ENCODE measurements at places on chromosomes 2 and 18. TPM values are rescaled to one million over a fixed set of nuclear protein-coding genes. Genes with fewer than 3 reads are reported as not detected.

The LIMS4 gene
- polyA plus RNA-seq = 2.1 TPM

The ZNF521 gene
- polyA plus RNA-seq = 42.2 TPM

The CBLN2 gene
- polyA plus RNA-seq = 16.4 TPM

The EFEMP1 gene
- polyA plus RNA-seq = 111 TPM

The TMEM200C gene
- polyA plus RNA-seq = 1.4 TPM

The LAMA3 gene
- polyA plus RNA-seq = 2.0 TPM

The L3MBTL4 gene
- 6.4 TPM for polyA plus RNA-seq

The LAMA1 gene
- 95.7 TPM for polyA plus RNA-seq

- DNase-seq = no peak
Measured at GRCh38 chr18:27301615-27302378, 116.7 kb upstream of the CHST9 start.

DNA sequence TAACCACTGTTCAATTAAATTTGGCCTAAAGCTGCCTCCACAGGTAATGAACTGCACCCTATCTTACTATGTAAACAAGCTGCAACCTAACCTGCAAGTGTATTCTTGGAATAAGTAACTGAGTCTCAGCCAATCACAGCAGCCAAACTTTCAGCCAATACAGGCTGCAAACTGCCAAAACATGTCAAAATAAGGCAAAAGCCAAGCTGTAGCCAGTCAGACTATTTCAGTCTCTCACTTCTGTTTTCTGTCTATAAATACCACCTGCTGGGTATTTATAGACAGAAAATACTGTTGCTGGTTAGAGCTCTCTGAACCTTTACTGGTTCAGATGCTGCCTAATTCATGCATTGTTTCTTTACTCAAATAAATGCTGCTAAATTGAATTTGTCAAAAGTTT is 14.3 kb downstream of the C2orf76 start:
- no peak for DNase-seq

- DNase-seq = no peak
Measured at GRCh38 chr2:98293931-98294687, 52.1 kb upstream of the CNGA3 start.

DNA sequence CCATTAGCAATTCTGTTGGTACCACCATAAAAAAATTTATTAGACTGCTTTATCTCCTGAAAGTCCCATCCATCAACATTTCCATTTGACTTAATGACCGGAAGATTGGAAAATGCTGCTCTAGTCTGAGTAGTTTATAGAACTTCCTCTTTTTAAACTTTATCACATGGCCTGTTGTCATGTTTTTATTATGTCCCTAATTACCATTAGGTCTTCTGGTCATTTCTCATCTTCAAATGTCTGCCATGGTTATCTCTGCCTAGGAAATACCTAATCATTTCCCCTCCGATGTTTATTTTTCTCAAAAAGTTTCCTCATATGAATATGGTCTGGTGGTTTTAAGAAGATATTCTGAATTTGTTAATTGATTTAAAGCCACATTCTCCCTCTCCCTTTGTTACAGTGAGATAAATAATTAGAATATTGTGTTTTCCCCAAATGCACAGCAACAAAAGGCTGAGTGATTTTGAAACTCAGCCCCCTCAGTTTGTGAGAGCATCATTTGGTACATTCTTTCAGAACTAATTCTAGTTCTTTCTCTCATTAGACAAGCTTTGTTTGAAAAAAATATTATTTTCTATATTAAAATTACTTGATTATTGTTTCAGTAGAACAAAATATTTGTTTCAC is 317.1 kb upstream of the ST6GAL2 start:
- DNase-seq = no peak

DNA sequence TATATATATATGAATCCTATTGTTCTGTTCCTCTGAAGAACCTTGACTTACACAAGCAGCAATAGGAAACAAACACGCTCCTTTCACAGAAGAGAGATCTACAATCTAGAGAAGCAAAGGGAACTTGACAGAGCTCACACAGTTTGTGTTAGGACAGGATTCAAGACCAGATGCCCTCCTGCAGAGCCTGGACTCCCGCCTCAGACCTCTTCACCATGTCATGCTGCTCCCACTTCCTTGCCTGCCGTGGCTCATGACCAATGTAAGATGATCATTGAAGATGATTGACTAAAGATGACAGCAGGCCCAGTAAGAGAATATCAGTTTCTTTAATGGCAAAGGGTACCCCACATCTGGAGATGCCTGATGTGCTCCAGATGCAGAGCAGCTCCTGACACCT is 111.2 kb upstream of the AGAP1 start:
- no peak for DNase-seq

GRCh38 chr18:79787865-79788733 is 9.6 kb upstream of the KCNG2 start:
- no peak for DNase-seq

DNA sequence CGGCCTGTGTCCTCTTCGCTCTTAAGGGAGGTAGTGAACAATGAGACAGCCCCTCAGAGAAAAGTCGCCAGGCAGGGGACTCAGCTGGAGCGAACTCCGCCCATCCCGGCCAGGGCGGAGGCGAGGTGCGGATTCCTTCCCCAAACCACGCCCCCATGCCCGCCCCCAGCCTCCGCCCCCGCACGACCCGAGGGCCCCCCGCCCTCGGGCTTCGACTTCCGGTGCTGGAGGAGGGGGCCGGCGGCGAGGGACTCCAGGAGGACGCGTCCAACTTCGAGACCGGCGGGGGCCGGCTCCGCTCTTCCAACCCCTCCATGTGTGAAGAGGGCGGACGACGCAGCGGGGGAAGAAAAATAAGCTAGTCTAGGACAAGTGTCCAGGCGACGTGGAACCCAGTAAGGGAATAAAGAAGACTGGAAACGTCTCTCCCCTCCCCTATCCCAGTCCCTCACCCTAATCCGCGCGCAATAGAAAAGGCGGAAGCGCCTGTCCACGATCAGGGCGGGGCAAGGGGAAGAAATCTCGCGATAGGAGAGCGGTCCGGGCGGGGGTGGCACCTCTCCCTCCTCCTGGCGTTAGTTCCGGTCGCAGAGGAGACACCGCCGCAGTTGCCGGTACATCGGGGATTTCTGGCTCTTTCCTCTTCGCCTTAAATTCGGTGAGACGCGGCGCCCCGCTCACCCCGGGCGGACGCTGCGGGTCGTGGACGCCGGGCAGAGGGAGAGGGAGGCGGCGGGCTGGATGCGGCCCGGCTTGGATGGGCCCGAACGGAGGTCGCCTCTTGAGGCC is at the start of gene BZW1:
Gene BZW1 (plus strand): TSS at position 578 of the 789 bp plus-strand sequence. CDS start 1,308 bp downstream, outside the sequence.
- DNase-seq = peak; percentile 97

DNA sequence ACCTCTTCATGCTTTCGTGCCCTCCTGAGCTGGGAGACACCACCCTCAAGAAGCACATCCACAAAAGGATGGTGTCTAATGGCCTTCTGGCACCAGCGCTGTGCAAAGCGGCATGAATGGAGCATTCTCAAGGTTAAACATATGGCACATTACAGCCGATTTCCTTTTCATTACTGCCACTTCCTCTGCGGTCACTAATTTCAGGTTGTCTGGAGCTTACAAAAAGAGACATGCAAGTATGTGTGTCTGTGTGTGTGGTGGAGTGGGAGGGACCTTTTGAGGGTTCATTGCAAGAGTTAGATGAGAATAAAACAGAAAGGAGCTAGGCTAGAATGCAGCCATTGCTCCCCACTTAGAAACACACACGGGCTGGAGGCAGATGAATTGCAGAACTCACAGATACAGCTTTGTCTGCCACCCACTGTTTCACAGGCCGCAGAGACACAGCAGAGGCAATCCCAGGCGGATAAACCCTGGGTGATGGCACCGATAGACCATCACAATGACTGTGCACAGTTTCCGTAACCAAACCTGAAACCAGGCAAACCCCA is 76.0 kb downstream of the TGIF1 start:
- no peak for DNase-seq

DNA sequence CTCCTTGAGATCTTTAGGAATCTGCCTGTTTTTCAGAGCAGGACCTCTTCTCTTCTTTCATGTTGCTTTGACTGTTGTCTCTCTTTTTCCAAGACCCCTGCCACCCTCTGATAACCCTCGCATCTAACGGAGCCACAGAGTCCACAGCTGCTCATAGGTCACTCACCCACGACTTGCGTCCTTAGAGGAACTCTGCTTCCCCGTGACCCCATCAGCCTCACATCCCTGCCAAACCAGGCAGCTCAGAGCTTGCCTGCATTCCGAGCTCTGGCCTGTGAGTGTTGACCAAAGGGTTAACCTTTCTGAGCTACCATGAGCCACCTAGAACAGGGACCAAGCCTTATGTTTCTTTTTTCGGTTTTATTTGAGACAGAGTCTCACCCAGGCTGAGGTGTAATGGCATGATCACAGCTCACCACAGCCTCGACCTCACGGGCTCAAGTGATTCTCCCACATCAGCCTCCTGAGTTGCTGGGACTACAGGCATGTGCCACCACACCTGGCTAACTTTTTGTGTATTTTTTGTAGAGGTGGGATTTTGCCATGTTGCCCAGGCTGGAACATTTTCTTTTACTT is 36.4 kb downstream of the CABLES1 start:
- DNase-seq = no peak

DNA sequence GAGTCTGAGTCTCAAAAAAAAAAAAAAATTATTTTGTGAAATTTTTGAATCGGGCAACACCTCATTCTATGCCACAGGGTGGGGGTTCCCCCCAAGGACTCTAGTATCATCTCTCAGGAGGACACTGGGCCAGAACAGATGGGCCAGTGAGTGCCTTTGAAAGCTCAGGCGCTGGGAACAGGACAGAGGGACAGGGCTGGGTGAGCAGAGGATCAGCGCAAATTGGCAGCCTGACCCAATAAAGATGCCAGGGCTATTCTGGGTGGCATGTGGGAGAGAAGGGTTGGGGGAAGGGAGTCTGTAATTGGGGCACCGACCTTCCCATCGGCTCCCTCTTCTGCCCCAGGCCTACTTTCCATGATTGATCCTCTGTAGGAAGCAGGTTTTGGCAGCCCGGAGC is 44.0 kb downstream of the KIF3C start:
- no peak for DNase-seq

DNA sequence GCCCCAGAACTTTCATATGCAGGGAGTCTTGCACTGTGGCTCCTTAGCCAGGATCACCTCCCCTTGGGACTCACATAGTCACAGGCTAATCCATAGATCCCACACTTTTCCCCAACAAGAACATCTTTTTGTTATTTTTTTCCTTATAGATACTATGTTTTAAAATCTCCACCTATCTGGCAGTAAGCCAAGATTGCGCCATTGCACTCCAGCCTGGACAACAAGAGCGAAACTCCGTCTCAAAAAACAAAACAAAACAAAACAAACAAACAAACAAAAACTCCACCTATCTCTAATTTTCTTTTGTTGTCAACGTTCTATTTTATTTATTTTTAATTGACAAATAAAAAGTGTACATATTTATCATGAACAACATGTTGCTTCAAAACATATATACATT is 141.7 kb downstream of the PDE11A start:
- no peak for DNase-seq

DNA sequence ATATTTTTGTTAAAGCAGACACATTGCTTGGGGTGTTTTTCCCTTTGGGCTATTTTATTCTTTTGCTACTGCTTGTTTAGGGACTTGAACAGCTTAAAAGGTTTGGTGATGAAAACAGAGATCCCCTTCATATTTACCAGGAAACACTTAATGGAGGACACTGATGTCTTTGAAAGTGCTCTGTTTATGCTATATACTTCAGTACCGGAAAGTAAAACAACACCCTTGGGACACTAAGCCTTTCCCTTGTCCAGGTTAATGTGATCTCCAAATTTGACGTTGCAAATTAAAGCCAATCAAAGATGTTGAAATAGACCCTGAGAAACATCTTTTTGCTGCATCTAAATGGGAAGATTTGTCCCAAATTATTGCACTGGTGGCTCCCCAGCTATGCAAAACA is 564.6 kb upstream of the PKDCC start:
- no peak for DNase-seq

GRCh38 chr2:164427111-164427510 is 194.2 kb downstream of the GRB14 start:
- no peak for DNase-seq

DNA sequence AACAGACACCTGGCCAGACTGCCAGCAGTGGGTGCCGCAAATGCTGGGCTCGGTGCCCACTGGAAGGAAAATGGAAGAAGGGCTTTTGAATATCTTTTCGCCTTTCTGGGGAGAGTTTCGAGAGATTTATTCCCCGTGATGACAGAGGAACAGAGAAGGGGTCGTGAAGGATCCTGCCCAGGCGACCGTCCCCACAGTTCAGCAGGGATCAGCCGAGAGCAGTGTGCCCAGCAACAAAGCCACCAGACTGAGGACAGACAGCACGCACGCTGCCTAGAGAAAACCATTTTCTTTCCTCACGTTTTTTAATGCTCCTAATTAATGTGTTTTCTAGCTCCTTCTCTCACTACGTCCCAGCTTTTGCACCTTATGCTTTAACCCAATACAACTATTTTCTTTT is 47.7 kb downstream of the XRCC5 start:
- no peak for DNase-seq

- peak; percentile 85 for DNase-seq
Measured at GRCh38 chr2:121529439-121530211, 1.1 kb upstream of the RNU4ATAC start.

- DNase-seq = peak; percentile 88
Measured at GRCh38 chr2:85308896-85309555, 18.8 kb downstream of the TGOLN2 start.

DNA sequence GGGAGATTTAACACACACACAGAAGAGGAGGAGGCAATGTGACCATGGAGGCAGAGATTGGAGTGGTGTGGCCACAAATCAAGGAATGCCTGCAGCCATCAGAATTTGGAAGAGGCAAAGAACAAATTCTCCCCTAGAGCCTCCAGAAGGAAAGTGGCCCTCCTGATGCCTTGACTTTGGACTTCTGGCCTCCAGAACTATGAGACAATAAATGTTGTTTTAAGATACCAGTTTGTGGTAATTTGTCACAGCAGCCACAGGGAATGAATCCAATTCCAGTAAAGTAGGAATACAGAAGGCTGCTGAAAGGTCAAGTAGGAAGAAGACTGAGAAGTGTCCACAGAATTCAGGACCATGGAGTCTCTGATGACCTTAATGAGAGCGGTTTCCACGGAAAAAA is 18.1 kb downstream of the PAIP2B start:
- DNase-seq = no peak

DNA sequence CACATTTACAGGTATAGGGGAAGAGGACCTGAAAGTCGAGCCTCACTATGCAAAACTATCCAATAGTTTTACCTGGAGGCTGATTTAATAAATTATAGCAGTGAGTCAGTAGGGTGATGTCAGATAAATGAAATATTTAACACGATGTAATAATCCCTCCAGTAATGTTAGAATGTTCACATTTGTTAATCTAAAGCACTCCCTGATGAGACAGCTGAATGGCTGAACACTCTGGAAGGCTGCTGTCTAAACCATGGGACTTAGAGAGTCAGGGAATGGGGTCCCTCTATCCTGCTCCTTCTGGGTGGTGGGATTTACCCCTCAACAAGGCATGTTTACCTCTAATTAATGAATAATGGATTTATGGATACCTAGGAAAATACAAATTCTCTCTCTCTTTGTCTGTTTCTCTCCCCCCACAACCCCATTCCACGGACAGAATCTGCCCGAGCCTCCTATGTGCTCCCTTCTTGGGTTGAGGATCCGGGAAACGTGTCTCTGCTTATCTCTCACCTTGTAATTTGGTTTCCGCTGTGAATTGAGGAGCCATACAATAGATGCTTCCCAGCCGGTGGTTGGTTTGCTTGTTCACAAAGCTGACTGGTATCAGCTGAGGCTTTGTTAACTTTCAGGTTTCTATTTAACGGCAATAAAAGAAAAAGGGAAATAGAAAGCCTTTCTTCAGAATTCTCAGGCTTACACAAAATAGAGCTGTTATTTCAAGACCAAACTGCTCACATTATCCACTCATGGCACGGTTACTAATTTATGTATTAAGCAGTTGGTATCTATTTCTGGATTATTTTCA is 25.9 kb downstream of the LRRC30 start:
- no peak for DNase-seq

Measured in left kidney (tissue), 8 donors.